ENCODE measurements at places on chromosomes 6 and 20.

GRCh38 chr6:17907406-17908229 is 79.8 kb downstream of the KIF13A start:
- no peak for DNase-seq

GRCh38 chr20:51023617-51024155 is 779 bp upstream of the KCNG1 start:
- no peak for DNase-seq

- no peak for DNase-seq
These were observed 868 bp downstream of the LTV1 start for GRCh38 chr6:143844006-143844405.

- no peak for DNase-seq
These were observed 24.0 kb downstream of the FRMD1 start for GRCh38 chr6:168054765-168055560.

- no peak for DNase-seq
These were observed 192.7 kb upstream of the TFAP2D start for GRCh38 chr6:50520326-50521266.

DNA sequence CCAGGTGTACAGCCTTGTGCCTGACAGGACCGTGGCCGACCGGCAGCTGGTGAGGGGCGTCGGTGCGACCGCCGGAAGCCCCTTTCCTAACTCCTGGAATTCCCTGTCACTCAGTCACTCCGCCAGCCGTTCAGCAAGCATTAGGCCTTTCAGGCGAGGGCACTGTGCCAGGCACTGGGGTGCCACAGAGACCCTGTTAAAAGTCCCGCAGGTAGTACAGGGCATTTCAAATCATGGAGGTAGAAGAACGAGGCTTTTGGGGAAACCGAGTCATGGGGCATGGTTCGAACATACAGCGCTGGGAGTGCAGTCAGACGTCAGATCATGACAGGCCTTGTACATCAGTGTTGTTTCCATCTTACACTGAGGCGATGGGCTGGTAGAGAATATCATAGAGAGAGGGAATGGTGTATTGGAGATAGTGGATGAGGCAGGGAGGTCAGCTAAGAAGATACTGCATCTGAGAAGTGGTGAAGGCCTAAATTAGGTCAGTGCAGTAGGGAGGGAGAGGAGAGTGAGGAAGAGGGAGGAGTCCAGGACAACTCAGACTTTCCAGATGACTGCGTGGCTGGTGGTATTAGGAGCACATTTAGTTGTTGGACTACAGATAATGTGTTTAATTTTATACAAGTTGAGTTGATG is 892 bp upstream of the DXO start:
- no peak for DNase-seq

GRCh38 chr20:48335308-48336050 is 492.3 kb downstream of the PREX1 start:
- no peak for DNase-seq
